ENCODE measurements at places on chromosomes 7 and 10.

- DNase-seq = no peak
Observed at GRCh38 chr7:24609059-24609458, 35.8 kb downstream of the PALS2 start.

GRCh38 chr10:16520900-16521299 is 779 bp downstream of the C1QL3 start:
- DNase-seq = no peak

DNA sequence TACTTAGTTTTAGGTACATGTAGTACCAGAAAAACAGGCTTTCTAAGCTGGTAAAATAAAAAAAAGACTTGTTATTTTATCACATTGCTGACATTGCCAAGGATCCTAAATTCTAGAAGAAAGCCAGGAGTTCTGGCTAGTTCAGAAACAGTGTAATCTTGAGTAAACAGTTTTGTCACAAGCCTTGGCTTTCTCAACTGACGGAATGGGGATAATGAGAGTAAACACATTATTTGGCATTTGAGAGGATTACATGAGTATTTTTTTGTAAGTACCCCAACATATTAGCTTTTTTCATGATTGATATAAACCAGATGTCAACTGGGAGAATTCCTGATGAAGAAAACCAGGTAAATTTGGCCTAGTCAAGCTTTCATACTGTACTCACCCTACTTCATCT is 269.8 kb downstream of the SORCS1 start:
- no peak for DNase-seq

DNA sequence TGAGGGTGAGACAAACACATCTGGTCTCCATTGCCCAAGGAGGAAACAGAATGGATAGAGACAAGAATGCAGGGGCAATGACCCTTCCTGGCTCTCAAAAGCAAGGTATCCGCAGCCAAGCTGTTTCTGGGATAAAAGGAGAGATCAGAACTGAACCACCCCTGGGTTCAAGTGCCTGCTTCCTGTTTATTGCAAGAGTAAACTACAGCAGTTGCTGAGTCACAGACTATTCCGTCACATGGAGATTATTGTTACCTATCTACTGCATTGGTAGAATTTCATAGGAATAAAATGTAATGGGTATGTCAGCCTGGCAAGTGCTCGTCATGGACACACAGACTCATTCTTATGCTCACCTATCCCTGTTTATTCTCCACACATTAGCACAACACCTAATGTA is 821.6 kb downstream of the GRID1 start:
- no peak for DNase-seq

GRCh38 chr7:21580073-21580521 is 37.3 kb downstream of the DNAH11 start:
- DNase-seq = no peak

DNA sequence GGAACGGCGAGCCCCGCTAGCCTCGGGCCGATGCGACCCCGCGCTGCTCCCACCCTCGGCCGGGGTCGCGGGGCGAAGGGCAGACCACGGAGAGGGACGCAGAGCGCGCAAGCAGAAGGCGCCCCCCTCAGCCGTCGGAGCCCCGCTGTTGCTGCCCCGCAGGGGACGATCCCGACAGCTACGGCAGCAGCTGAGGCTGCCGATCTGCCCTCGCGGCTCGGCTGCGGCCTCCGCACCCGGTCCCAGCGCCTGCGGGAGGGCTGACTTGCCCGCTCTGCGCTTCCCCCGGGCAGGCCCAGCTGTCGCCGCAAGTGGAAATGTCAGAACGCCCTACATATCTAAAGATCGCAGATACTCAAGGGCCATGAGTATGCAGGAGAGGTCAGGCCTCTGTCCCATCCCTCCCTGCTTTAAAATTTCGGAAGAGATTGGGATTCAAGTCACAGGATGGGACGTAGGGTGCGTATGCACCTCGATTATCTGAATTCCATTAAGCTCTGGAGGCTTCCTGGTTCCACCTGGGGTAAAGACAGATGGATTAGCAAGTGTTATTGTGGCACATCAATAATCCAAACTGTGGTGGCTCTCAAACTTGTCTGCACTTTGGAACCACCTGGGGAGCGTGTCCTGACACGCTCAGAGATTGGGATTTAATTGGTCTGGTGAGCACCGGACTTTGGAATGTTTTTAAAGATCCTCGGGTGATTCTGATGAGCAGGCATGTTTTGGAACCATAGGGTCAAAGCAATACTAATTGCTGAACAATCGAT is at the start of gene CRPPA:
Gene CRPPA, minus strand, starts transcription at position 206 of the 770 bp plus-strand sequence. CDS start 216 bp downstream, outside the sequence.
- peak; percentile 17 for DNase-seq

GRCh38 chr10:71708301-71708703 is 11.3 kb downstream of the C10orf105 start:
- no peak for DNase-seq

- no peak for DNase-seq
Observed at GRCh38 chr7:150926066-150926465, 52.1 kb downstream of the KCNH2 start.

GRCh38 chr10:64484811-64485330 is 963.7 kb downstream of the REEP3 start:
- no peak for DNase-seq

DNA sequence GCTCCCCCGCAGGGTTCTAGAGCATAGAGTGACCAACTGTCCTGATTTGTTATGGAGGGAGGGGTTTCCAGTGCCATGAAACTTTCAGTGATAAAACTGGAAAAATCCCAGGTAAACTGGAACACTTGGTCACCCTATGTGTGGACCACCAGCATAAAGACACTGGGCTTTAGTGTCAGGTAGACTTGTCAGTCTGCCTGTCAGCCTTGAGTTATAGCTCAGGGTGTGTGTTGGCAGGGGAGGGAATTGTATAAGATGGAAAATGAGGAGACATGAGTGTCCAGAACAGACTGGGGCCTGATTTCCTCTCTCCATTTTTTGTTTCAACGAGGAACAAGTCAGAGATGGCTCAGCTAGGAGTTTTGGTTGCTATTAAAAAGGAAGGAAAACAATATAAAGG is 10.2 kb upstream of the EFCAB10 start:
- no peak for DNase-seq

Data from stimulated activated CD8-positive, alpha-beta memory T cell treated with anti-CD3 and anti-CD28 coated beads, Interleukin-2, amount 100 ng/mL, for 1 hour (primary cell).